ENCODE measurements at places on chromosomes 2 and 18. TPM values are rescaled to one million over a fixed set of nuclear protein-coding genes. Genes with fewer than 3 reads are reported as not detected.

DNA sequence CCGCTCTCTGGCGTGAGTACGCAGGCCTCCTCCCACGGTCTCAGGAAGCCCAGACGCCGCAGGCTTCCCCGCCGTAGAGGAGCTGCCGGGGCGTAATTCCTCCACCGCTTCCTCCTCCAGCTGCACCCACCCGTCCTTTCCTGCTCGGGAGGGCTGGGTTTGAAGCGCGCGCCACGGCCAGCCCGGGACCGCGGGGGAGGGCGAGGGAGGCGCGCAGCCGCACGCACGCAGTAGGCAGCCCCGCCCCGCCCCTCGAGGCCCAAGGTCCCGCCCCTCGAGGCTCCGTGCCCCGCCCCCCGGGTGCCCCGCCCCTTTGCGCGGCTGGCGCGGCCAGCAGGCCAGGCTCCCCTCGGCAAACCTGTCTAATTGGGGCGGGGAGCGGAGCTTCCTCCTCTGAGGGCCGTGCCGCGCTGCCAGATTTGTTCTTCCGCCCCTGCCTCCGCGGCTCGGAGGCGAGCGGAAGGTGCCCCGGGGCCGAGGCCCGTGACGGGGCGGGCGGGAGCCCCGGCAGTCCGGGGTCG, at the start of gene MALT1:
Gene MALT1 (plus strand): TSS at position 355 of the 521 bp plus-strand sequence. CDS start 179 bp downstream, outside the sequence.
- DNase-seq, result peak; percentile 86

DNA sequence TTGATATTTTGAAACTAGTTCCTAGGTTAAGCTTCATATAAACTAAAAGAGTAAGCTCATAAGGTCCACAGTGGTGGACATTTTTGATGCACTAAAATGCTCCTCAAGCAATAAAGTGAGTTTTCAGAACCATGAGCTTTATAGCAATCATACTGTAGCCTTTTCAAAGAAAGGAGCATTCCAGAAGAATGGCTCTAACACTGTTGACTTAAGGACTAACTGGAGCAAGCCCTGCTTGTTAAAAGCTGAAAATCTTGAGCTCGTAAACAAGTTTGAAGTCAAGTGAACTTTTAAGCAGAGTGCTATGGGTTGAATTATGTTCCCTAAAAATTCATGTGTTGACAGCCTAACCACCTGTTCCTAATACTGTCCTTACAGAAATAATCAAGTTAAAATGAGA, 38.0 kb downstream of the KYNU start:
- DNase-seq, result no peak

DNA sequence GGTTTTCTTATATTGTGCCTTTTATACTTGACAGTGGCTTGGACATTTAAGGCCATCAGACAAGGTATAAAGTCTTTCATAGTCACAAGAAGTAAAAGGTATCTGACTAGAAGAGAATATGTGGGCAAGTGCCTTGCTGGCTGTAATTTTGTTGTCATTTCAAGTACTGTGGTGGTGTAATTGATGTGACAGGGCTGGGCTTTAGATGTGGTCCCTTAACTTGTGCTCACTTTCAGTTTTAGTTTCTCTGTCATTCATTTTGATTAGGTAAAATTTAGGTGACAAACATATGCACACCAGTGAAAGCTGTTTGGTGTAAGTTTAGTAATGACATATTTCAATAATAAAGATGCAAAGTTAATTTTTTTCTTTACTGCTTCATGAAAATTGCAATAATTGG, 31.2 kb upstream of the TBR1 start:
- no peak for DNase-seq

- peak; percentile 42 for DNase-seq
These were observed 111.0 kb upstream of the MGAT5 start for GRCh38 chr2:134142903-134143302.

DNA sequence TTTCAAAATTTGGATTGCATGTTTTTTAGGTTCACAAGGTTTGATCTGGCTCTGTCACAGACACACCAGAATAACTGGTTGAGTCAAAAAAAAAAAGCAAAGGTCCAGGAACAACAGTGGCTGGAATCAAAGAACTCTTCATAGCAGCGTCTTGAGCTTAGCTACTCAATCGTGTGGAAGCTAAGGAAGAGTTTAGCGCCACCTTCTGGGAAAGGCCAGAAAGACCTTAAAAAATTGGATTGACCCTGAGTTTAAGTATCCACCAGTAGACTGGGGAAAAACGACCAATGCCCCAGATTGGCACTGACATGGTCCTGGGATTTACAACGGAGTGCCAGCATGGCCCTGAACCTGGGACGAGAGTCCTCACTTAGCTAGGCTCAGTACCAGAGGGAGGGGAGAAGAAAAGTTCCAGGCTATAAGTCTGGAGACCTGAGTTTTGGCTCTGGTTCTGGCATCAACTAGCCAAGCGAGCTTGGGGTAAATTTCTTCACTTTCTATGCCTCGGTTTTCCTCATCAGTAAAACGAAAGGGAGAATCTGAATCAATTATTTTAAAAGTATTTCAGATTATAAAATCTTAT, 71.1 kb upstream of the TFCP2L1 start:
- peak; percentile 46 for DNase-seq

PFN4 gene
- total RNA-seq, result 0.72 TPM

MCFD2 gene
- 124 TPM for total RNA-seq

EEF1B2 gene
- 659 TPM for total RNA-seq
